T follicular helper cell (primary cell): ENCODE measurements at places on chromosomes 5 and 9.

GRCh38 chr5:107223066-107223465, 447.7 kb downstream of the EFNA5 start:
- no peak for DNase-seq

- no peak for DNase-seq
Observed at GRCh38 chr5:73387149-73387591, 61.4 kb downstream of the FOXD1 start.

- DNase-seq, result no peak
Observed at GRCh38 chr5:60287174-60287771, 393.7 kb upstream of the PDE4D start.

- DNase-seq, result no peak
Observed at GRCh38 chr9:129598089-129598596, 22.8 kb downstream of the C9orf50 start.

- DNase-seq, result no peak
Observed at GRCh38 chr5:116982035-116982434, 407.4 kb upstream of the SEMA6A start.

- no peak for DNase-seq
Observed at GRCh38 chr5:170503990-170504596, at the start of gene KCNIP1. Gene KCNIP1 (plus strand): TSS chr5:170504020.

- no peak for DNase-seq
Observed at GRCh38 chr9:4146293-4146692, 153.6 kb downstream of the GLIS3 start.

DNA sequence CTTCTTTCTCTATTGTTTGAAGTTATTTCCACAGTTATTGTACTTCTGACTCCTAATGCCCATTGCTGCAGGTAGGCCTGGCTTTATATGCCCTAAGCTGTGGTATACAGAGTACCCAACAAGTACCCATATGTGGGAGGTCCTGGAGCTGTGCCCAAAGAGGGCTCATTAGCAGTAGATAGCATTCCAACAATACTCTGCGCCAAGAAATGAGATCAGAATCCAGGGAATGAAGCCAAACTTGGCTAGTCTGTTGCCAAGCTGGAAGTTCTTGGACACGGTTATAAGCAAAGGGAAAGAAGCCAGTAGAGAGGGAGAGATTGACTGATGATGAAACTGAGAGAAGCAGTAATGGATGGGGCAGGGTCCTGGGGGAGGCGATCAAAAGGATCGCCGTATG, 29.7 kb upstream of the FAM169A start:
- DNase-seq, result no peak

DNA sequence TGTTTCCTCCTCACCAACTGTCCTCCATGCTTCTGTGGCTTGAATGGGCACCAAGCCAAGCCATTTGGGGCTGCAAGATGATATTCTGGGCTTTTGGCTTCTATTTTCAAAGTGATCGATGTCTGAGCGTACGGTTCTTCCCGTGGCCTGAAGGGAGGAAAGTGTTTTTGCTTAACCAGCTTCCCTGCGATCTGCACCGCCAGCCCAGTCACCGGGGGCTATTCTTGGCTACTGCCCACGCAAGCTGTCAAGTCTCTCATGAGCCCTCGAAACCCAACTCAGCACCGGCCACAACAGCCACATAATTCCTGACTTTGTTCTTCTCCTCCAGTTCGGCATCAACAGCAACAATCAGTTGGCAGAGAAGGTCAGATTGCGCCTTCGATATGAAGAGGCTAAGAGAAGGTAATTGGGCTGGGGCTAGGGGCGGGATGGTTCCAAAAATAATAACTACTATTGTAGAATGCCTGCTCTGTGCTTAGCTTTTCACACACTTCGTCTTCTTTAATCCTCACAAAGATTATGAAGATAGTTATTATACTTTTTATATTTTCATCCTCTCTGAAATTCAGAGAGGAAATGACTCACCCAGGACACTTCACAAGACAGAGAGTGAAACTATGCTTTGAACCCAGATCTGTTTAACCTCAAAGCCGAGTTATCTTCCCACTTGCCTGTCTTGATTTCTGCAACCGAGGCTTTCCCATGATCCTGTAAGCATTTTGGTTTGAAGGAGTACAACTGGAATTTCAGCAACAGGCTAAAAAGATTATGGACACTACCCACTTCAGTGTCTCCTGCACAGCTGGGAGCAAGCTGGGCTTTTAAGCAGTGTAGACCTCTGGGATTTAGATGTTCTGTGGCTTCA, 76.4 kb upstream of the RARS1 start:
- DNase-seq, result no peak

DNA sequence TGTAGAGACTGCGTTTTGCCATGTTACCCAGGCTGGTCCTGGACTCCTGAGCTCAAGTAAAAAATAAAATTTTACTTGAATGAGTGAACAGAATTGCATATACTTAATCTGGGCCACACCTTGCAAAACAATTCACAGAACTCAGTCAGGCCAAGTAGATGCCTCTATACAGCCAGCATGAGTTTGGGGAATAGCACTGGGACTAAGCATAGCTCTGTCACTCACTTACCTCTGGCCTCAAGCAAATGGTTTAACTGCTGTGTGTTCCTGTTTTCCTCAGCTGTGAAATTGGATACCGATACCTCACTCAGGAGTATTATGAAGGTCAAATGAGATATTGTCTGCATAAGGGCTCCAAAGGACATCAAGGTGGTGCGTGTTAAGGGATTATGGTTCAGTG, 10.9 kb upstream of the FRMPD1 start:
- no peak for DNase-seq

DNA sequence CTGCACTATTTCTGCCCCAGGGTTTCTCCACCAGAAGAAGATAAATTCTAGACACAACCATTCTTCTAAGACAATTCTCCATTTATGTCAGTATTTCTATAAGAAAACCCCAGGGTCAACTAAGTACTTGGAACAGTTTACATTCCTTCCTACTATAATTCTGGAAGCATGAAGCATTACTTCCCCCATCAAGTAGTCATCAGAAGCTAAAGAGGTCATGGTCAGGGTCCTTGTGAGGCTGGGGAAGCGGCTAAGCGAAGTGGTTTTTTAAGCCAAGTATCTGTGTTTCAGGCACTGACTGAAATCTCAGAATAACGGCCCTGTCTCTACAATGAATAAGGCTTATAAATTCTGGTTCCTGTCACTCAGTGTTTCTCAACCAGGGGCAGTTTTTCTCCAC, 197.8 kb downstream of the GLIS3 start:
- DNase-seq, result no peak

- no peak for DNase-seq
Observed at GRCh38 chr9:70374962-70375618, 39.4 kb downstream of the KLF9 start.

DNA sequence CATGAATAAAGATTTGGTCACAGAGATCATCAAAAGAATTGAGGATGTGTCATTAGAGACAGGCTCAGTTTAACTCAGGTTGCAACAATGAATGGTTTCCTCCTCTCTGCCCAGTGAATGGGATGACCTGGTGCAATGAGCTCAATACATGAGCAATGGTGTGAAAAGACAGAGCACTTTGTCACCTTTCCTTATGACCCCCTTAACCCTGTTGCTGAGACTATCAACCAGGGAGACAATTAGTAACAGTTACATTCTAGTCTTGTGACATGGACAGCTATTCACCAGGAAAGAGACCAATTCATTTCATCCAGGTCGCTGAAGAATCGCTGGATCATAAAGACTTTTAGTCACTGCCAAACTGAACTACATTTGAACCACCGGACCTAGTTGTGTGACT, 19.9 kb upstream of the CDH6 start:
- no peak for DNase-seq

DNA sequence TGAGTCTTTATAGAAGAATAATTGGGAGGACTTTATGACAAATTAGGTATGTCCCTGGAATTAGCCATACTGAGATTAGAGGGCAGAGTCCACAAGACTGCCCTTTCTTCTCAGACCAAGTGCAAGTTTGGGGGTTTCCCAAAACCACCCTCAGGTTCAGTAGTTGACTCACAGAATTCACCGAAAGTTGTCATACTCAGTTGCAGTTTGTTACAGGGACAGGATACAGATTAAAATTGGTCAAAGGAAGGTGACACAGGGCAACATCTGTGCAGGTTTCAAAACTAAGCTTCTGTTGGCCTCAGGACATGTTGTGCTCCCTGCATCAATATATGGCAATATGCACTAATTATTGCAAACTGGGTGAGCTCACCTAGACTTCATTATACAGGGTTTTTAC, 3.8 kb downstream of the RANBP17 start:
- DNase-seq, result no peak

DNA sequence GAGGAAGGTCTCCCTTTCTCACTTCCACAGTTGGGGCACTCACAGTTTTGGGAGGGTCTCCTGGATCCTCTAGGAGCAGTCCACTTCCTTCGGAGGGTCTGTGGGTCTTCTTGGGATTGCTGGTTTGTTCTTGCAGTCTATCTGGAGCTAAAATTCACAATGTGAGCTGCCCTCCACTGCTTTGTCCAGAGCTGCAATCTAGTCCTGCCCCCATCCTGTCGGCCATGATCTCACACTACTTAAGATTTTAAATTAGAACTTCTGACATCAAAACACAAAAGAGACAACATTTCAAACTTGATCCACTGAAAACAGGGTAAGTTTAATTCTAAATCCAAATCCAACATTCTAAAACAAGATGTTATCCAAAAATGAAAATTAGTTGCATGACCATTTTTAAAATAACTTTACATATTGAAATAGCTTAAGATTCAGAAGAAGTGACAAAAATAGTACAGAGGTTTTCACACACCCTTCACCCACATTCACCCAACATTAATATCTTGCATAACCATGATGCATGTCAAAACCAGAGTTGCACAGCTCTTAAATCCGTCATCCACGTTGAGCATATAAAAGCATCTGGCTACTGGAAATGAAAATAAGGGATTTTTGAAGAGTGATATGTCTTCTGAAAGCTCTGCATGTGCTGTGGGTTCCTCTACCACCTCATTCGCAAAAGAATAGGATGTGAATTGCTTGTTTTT, 113.7 kb upstream of the EPB41L4A start:
- DNase-seq, result no peak

DNA sequence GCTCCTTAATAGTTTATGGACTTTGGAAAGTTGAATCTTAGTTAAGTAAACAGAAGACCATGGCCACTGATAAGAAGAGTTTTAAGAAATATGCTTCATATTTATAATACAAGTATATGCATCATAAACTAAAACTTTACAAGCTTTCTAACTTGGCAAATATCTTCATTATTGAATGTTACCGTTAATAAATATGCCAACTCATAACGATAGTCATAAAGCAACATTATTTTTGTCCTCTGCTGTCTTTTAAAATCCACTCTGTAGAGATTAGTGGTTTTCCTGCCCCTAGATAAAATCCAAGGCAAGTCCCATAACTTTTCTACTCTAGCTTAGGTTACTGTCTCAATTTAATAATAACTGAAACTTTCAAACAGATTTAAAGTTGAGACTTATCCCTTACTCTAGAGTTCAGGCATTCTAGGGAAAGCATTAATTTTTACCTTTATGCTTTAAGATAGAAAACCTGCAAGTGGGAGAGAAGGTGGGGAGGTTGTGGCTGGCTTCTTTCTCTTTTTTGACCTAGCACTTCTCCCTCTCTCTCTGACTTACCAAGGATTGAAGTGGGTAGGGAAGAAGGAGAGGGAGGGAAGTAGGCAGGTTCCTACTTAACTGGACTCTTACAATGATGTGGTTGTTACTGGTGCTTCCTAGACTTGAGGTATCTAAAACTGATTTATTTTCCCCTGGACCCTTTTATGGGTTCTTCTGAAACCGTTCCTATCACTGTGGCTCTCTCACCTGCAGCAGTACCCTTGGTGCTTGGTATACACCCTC, 29.6 kb downstream of the RNF145 start:
- DNase-seq, result no peak

GRCh38 chr9:126608551-126608950, 5.2 kb upstream of the LMX1B start:
- DNase-seq, result no peak

DNA sequence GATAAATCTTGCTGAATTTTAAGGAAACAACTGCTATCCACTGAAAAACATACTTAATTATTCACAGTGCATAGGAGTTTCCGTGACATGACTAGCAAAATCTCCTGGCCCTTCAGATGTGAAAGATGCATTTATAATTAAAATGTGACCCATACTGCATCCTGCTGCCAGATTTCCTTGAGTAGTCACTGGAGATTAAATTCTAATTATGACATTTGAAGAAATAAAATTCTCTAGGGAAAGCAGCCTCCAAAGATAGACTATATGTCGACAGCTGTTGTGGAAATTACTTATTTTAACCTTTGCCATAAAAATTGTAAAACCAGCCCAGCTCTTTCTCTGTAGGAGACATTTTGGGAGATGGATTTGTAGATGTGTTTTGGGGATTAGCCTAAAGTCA, 193.6 kb upstream of the SMC2 start:
- no peak for DNase-seq

DNA sequence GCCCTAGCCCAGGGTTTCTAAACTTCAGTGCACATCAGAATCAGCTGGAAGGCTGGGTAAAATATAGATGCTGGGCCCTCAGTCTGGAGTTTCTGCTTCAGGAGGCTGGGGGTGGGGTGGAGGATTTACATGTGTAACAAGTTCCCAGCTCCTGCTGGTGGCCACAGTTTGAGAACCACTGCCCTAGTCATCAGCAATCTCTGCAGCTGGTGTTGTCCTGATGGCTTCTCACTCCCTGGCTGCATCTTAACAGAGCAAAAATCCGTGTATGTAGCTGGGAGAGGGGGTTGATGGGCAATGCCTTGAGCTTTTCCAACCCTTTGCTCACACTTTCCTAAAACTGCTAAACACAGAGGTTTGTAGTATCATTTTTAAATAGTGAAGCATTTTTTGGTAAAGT, 186.0 kb upstream of the KLF9 start:
- no peak for DNase-seq
